ENCODE measurements at places on chromosomes 7 and 10.

- DNase-seq: no peak
Measured at GRCh38 chr7:27399791-27400567, 157.4 kb downstream of the EVX1 start.

DNA sequence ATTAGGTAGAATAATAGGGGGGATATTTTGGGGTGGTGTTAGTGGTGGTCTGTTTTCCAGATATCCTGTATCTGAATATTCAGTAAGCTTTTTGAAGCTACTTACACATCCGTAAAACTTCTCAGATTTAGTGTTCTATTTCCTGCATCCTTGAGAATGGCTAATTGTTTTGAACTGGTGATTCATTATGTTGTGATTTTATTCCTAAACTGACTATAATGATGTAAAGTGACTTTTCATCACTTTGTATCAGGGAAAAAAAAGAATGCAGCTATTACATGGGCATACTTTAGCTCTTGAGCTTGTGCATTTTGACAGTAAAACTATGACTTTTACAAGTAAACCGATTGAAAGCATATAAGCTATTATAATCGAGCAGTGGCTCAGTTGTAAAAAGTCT lies 18.2 kb downstream of the WAC start:
- no peak for DNase-seq

DNA sequence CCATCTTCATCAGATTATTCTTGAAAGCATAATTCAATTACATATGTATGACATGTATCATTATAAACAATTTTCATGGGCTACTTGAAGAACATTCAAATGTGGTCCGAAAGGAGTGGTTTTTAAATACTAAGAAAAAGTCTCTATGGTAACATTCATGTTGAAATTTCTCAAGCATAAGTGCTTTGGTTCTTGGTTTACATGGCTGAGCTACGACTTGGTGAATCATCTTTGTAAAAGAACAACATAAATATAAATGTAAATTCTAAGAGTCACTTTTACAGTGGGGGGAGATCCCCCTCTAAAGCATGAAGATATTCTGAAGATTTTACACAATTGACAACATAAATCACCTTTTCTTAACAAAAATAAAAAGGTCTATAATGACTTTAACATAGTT lies 118.6 kb downstream of the MAGI2 start:
- no peak for DNase-seq

- no peak for DNase-seq
Measured at GRCh38 chr7:19775578-19775977, 2.2 kb upstream of the TMEM196 start.

DNA sequence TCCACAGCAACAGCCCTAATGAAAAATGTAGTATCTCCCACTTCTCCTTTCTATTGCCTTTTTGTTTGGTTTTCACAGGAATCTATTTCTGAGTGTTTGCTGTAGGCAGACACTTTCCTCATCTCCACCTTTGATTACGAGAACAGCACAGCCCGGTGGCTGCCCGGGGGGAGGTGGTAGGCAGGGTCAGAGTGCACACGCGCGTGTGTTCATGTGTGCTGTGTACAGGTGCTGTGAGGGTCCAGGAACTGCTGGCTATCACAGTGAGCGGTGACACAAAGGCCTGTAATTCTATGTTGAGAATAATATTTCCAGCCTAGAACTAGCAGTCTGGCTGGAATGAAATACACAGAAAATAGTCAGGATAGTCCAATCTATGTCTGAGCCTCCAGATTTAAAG lies 212.8 kb downstream of the ADARB2 start:
- no peak for DNase-seq

DNA sequence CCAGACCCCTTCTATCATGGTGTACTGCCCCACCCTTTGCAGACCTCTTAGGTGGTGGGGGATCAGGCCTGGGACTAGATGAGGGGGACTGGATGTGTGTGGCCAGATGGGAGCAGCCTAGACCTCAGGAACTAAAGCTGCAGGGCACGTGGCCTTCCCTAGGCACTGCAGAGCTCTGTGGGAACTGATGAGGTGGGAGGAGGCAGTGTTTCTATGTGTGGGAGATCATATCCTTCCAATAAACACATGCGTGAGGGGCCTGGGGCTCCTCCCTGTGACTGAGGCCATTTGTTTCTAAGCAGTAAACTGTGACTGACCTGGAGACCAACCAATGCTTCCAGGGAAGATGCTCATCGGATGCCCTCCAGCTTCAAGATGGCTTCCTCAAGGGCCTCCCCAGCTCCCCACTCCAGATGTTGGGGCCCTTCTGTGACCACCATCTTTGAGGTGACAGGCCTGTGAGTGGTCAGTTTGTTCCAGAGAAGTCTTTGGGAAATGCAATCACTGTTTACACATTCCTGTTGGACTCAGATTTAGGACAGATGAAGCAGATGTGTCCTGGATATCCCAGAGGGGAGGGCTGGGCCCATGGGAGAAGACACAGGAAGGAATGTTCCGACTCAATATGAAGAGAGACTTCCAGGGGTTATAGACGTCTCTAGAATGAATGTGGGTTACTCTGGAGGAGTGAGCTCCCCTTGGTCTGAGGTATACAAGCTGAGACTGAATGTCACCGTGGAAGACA lies 23.6 kb upstream of the ZCCHC24 start:
- DNase-seq: no peak

DNA sequence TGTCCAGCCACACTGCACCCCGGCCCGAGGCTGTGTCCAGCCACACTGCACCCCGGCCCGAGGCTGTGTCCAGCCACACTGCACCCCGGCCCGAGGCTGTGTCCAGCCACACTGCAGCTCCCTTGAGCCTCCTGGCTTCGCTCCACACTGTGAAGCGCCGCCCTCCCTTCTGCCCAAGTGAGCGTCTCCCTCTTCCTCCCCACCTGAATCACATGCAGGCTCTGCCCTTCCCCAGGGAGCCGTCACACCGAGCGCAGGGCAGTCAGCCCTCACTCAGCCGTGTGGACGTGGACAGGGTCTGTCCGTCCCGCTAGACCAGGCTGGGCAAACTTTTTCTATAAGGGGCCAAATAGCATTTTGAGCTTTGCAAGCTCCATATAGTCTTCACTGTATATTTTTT lies 27.6 kb downstream of the CFAP46 start:
- no peak for DNase-seq

GRCh38 chr10:29112827-29113615 lies 175.8 kb upstream of the LYZL1 start:
- DNase-seq: no peak

- no peak for DNase-seq
Measured at GRCh38 chr7:47313564-47313963, 268.3 kb downstream of the TNS3 start.

GRCh38 chr7:25026156-25026555 lies 46.2 kb upstream of the OSBPL3 start:
- DNase-seq: no peak

GRCh38 chr7:139943401-139943800 lies 114.3 kb downstream of the TBXAS1 start:
- DNase-seq: no peak

DNA sequence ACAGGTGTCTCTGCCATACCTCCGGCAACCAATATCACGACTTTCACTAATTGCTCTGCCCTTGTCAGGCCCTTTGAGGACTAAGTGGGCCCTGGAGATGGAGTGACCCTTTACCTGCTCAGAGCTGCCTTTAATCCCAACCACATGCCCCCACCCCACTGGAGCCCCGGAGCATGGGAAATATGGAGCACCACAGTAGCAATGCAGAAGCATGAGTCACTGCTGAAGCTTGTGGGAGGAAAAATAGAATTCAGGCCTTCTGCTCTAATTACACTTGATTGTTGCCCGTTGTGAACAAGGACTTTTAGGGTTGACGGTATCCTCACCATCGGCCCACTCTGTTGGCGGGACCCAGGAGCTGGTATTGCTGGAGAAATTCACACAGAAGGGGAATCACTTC lies 52.5 kb upstream of the FRMD4A start:
- no peak for DNase-seq

GRCh38 chr10:88918191-88918905 lies 34.2 kb downstream of the ACTA2 start:
- no peak for DNase-seq

- no peak for DNase-seq
Measured at GRCh38 chr10:101725296-101726114, 30.5 kb upstream of the FBXW4 start.

DNA sequence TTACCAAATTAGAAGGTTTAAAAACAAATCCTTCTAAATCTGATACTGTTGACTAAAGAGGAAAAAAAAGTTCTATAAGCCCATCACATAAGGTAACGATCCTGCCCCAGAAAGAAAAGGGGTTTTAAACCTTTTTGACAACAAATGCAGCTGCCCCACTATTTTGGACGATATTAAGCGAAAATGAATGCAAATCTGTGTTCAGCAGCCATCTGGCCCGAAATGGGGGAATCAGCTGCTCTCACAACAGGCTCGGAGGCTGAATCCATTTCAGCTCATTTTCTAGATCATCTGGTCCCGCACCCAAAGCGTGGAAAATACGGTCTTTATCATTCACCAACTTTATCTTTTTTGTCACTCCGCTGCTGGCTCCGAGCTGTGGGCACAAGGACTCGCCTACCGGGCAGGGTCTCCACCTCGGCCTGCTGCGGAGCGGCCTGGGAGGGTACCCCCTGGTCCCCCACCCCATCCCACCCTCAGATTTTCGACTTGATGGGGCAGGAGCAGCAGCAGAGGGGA lies 2.4 kb upstream of the EBF3 start:
- DNase-seq: no peak

DNA sequence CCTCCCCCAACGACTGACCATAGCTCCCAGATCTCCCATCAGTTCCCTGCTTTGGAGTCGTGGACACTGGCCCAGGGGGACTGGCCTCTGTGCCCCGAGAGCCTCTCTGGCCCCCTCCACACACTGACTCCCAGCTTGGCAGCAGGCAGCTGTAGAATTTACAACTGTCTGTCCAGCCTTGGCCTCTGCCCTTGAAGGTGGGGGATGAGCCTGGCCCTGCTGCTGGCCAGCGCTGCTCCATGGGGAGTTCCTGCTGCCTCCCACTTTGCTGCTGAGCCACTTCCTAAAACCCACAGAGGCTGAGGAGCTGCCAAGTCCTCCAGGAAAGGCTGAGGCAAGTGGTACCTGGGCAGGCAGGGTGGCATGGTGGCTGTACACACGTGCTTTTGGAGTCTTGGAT lies 147.1 kb downstream of the WDR11 start:
- DNase-seq: no peak

Measured in dorsolateral prefrontal cortex (tissue), 122 donors.